ENCODE measurements at places on chromosomes 13 and 19.

DNA sequence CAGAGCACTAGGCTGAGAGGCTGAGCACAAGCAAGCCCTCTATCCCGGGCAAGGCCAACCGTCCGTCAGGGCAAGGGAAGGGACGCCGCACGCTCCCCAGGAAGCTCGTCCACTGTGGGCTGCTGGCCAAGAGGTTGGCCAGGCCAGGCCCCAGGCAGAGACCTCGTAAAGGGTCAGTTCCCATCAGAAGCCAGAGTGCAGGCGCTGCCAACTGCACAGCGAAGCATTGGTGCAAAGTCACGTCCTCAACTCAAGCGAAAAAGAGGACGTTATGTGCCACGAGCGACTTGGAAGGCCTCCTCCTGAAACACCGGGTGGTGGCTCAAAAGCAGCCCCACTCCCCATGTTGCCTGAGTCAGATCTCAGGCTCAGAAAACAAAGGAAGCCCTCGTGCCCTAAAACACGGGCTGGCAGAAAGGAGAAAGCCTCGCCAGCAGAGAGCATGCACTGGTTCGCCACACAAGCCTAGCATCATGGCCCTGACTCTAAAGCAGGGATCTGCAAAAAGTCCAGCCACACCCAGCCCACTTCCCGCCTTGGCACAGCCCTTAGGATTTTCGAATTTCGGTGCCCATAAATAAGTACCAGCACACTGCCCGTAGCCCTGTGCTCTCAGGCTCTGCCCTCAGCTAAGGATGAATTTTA is 4.7 kb downstream of the AKAP8 start:
- no peak for DNase-seq

DNA sequence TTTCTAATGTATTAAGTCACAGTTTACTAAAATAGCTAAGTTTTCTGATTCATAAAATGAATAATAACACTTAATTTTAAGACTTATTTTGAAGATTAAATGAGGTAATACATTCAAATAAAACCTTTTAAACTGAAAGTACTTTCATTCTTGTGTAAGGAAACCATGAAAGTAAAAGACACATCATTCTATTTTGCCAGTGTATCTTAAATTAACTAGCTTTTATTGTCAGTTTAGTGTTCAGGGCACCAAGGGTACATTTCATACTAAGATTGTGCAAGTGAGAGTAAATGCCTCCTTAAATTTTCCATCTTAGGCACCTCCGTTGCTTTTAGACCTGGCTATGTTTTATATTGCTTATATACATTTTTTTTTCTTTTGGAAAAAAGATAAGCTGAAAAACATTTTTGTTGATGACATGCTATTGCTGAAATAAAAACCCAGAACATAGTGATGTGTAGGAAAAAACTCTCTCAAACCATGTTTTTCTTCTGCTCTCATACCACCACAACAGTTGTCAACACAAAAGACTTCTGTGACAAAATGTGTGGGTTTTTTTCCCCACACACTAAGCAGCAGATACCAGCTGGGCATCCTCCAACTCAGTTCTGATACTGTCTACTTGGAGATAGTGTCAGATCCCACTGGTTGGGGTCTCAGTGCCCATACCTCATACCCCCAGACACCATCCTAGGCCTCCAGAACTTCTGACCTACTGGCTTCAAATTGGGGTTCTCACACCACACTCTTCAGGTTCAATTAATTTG is 30.7 kb upstream of the LPAR6 start:
- DNase-seq = no peak

DNA sequence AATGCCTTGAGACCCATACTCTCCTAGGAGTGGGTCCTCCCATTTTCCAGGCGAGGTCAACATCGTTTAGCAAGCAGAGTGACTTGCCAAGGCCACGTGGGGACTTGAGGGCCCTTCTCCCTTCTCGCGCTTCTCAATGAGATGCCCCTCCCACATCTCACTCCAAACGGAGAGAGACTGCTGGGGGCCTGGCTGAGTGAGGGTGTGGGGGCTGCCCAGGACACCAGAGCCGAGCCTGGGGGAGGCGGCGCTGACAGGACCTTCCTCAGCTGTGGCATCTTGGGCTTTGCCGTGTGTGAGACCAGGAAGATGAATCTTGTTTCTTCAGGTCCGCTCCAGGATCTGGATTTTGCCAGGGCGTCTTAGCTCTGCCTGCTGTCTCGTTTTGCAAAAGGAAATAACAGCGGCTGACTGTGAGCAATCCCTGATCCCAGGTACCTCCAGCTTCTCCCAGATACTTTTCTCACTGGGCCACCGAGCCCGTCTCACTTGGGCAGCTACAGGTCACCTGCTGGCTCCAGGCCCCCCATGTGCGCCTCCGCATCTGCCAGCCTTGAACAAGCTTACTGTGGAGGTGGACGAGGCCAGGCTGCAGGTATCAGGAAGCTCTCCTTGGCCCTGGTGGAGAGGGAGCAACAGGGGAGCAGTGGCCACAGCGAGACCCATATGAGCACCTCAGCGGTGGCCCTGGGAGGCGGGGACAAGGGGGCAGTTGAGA is 6.0 kb downstream of the COX6B2 start:
- DNase-seq = peak; percentile 35

DNA sequence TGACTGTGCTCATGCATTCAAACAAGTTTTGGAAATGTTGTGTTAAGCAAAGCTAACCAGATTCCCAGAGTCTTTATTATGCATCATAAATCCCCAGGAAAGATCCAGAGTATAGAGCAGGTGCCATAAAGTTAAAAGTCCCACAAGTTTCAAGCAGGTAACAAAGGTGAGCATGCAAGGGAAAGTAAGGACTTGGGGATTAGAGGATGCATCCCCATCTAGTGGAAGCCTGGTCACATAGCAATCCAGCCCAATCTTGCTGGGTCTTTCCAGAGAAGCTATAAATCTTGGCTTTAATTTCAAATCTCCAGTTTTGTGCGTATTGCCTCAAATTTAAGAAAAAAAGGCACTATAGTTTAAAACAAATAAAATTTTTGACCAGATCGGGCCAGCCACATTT is 72.7 kb downstream of the ZNF254 start:
- DNase-seq = no peak

- no peak for DNase-seq
These were observed 62.0 kb downstream of the SLC15A1 start for GRCh38 chr13:98690348-98691022.

GRCh38 chr19:14450168-14450874 is 17.2 kb downstream of the PKN1 start:
- peak; percentile 87 for DNase-seq

DNA sequence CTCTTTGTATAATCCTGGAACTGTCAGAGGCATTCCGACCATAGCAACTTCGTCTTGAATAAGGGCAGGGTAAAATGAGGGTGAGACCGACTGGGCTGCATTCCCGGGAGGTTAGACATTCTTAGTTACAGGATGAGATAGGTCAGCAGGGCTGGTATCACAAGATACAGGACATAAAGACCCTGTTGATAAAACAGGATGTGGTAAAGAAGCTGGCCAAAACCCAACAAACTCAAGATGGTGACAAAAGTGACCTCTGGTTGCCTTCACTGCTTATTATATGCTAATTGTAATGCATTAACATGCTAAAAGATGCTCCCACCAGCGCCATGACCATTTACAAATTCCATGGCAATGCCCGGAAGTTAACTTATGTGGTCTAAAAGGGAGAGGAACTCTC is 27.7 kb upstream of the MBNL2 start:
- peak; percentile 18 for DNase-seq

DNA sequence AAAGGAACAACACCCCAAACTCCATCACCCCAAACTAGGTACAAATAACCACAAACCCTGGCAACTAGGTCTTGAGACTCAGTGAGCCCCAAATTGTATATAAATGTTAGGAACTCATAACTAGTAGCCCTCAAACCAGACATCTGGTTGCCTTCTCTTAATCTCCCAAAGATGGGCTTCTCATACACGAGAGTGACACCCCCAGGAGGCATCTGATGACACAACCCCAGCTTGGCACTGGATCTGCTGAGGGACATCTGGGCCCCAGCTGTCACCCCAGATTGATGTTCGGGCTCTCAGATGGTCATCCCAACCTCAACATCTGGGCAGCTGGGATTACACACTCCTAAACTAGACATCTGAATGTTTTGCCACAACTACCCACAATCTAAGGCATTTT is 14.8 kb downstream of the RABAC1 start:
- DNase-seq = no peak

- no peak for DNase-seq
These were observed 27.5 kb upstream of the UBE2L5 start for GRCh38 chr13:30394751-30395191.

DNA sequence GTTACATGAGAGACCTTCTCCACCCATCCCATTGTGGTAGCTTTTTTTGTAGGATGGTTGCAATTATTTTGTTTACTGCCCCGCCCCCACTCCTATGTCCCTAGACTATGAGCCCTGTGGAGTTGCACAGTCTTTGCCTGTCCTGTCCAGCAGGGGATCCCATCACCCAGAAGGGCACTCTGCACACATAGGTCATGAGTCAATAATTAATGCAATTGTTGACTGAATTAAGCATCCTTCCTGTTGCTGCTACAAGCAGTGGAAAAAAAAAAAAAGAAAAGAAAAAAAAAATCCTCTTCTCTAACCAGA is 14.2 kb downstream of the C19orf81 start:
- no peak for DNase-seq

DNA sequence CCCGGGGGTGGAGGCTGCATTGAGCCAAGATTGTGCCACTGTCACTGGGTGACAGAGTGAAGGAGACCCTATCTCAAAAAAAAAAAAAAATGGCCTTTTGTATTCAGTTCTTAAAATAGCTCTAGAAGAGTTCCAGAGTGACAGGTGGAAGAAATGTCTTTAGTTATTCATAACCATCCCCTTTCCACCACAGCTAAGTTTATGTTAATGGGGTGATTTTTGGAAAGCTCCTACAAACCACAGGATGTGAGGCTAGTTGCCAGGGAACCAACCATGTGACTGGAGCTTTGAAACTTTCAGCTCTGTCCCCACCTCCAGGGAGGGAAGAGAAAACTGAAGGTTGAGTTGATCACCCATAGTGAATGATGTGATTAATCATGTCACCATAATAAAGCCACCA is 6.9 kb downstream of the ZNF490 start:
- no peak for DNase-seq

GRCh38 chr19:3383121-3383722 is 16.8 kb downstream of the NFIC start:
- no peak for DNase-seq

DNA sequence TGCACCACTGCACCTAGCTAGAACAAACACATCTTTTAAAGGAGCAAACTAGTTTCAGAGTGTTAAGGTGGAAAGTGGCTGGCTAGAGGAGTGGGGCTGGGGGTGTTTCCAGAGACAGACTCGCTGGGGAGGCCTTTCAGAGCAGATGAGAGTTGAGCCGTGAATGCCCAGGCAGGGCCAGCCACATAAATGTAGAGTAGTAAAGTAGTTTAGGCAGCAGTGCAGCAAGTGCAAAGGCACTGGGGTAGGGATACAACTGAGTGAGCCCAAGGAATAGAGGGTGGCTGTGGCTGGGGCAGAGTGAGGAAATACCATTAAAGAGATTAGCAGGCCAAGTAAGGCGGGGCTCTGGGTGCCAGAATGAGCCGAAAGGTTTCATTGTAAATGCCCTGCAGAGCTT is 72.0 kb downstream of the ALOX5AP start:
- no peak for DNase-seq

DNA sequence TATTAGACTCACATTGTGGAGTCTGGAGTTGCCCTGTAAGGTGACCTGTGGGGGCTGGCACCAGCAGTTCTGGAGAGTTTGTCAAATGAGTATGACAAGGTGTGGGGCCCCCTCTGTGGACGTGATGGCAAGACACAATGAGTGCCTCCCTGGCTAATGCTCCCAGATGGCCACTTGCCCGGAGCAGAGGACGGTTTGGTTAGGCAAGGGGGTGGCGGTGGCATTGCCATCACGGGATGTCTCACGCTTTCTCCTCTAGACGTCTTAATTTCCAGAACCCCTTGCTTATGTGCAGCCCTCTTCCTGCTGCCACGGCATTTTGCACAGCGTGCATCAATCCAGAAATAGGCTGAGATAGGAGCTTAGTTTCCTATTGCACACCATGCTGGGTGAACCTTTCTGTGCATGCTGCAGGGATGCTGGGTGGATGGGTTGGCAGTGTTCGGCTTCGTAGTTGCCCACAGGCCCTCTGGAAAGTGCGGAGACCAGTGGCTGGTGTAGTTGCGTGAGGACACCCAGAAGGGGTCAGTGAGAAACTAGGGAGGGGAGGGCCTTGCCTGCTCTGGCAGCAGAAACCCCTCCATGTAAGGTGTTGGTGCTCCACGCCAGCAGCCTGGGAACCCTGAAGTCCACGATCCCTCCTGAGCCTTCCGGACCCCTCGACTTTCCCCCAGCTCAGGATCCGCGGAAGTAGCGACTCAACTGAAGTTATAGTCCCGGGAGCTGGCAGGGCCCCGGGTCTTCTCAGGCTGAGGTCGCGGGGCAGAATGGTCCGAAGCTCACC is 18.1 kb upstream of the LRP3 start:
- no peak for DNase-seq

DNA sequence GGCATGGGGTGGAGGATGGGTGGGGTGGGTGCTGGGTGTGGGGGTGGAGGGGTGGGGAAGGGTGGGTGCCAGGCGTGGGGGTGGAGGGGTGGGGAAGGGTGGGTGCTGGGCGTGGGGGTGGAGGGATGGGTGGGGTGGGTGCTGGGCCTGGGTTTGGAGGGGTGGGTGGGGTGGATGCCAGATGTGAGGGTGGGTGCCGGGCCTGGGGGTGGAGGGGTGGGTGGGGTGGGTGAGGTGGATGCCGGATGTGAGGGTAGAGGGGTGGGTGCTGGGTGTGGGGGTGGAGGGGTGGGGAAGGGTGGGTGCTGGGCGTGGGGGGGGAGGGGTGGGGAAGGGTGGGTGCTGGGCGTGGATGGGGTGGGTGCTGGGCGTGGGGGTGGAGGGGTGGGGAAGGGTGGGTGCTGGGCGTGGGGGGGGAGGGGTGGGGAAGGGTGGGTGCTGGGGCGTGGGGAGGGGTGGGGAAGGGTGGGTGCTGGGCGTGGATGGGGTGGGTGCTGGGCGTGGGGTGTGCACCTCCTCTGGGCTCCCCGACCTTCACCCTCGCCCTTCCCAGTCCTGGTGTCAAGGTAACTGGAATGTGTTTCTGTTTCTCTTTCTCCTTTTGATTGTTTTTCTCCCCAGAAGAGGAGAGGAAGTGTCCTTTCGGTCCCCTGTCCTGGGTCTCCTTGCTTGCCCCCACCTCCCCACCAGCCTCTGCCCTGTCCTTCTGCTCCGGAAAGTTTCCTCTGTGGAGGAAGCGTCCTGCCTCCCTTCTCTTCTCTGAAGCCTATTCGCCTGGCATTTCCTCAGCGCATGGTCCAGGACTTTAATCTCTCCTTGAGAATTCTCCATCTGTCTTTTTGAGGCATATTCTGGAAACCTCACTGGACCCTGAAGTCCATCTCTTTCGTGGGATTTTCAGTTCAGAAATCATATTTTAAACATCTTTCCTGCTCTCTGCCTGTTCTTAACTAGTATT is 22.9 kb upstream of the CFAP97D2 start:
- no peak for DNase-seq

DNA sequence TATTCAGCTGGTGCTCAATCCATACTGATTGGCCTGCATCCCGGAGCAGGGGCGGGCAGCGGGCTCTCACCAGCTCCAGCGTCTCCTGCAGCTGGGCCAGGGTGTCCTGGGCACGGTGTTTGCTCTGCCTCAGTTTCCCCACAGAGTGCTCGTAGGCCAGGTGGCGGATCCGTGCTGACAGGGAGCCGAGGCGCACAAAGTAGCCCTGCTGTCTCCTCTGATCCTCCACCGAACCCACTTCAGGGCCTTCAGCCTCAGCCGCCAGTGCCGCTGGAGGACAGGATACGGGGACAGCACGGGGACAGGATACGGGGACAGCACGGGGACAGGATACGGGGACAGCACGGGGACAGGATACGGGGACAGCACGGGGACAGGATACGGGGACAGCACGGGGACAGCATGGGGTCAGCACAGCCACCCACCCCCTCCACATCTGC is 7.3 kb upstream of the PLIN4 start:
- no peak for DNase-seq

- no peak for DNase-seq
These were observed 550 bp downstream of the CERS4 start for GRCh38 chr19:8209462-8210378.

All from NT2/D1 (cell line).